ENCODE measurements at places on chromosomes 11 and 22.

- no peak for DNase-seq
Observed at GRCh38 chr11:68942095-68942620, 38.5 kb downstream of the IGHMBP2 start.

DNA sequence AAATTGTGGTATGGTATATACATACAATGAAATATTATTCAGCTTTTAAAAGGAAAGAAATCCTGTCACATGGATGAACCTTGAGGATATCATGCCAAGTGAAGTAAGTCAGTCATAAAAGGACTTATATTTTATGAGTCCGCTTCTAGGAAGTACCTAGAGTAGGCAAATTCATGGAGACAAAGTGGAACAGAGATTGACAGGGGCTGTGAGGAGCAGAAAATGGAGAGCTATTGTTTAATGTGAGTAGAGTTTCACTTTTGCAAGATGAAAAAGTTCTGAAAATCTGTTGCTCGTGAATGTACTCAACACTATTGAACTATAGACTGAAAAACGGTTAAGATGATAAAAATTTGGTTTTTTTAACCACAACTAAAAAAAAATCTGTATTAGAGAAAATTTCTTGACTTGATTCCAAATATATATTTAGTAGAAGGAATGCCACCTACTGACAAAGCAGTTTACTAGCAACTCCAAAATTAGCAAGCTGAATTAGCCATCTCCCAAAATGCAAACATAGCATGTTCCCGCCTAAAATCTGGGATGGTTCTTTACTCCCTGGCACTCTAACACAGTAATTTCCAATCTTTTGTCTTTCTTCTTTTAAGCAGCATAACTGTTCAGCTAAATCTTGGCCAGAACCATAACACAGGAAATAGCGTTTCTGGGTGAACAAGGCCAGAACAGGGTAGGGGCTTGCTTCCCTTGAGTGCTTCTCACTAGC, 1.5 kb downstream of the UFD1 start:
- DNase-seq = no peak

DNA sequence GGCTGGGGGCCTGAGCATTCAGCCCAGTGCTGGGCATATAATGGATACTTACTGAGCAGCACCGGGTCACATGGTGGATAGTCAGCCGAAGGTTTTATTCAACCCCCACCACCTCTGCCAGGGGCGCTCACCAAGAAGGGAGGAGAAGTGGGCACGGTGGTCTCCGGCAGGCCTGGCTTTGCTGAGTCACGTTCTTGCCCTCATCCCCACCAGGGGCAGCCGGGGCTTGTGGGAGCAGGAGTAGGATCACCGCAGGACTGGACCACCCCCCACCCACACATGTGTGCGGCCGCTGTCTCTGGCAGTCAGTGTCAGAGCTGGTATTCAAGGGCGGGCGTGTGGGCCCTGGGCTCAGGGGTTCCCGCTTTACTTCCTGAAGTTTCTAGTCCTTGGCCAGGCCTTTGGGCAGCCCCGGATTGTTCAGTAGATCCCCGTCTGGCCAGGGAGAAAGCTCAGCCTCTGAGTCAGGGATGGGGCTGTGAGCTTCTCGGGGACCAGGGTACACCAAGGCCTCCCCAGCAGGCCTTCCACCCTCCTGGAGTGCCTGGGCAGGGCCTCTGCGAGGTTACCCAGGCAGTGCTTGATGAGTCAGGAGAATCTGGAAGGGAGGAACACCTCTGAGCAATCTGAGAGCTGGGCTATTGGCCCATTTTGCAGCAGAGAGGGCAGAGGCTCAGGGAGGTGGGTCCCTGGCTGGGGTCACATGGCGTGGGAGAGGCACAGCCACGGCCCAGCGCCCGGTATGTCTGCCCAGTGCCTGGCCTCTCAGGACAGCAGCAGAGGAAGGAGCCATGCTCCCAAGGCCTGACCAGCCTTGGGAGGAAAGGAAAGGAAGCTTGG, 60.6 kb downstream of the RTL6 start:
- no peak for DNase-seq

- no peak for DNase-seq
Observed at GRCh38 chr11:45048870-45049691, 97.4 kb upstream of the PRDM11 start.

DNA sequence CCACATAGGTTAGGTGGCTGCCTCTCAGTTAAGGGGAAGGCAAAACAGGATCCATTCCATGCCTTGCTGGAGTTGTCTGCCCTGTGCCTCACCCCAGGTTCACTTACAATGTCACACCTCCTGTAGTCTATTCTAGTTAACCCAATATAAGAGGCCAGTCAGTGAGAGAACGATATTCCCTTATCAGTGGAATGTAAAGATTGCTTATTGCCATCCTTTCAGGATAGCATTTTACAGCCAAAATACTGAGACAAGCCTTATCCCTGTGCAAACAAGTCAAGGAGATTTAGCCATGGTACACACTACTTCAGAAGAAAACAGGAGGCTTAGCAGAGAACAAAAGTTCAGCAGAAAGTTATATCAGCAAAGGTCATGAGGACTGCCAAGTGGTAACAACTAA, 5.5 kb downstream of the CYP2R1 start:
- no peak for DNase-seq

GRCh38 chr11:43403357-43404231, 44.9 kb downstream of the TTC17 start:
- DNase-seq = no peak

GRCh38 chr11:17186932-17187692, 20.7 kb downstream of the PIK3C2A start:
- no peak for DNase-seq

DNA sequence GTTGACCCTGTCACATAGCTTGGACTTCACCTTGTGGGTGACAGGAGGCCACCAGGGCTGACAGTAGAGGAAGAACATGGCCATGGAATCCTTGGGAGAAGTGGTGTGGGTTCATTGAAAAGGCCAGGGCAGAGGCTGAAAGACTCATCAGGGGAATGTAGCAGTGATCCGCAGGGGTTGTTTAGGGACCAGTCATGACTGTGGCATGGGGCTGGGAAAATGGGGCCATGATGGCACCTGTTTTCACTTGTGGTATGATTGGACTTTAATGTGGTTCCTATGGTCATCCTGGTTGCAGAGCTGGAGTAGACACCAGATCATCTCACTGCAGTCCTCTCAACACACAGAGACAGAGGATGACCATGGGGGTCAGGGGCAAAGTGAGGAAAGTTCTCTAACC, 66.7 kb upstream of the MYEOV start:
- DNase-seq = no peak

DNA sequence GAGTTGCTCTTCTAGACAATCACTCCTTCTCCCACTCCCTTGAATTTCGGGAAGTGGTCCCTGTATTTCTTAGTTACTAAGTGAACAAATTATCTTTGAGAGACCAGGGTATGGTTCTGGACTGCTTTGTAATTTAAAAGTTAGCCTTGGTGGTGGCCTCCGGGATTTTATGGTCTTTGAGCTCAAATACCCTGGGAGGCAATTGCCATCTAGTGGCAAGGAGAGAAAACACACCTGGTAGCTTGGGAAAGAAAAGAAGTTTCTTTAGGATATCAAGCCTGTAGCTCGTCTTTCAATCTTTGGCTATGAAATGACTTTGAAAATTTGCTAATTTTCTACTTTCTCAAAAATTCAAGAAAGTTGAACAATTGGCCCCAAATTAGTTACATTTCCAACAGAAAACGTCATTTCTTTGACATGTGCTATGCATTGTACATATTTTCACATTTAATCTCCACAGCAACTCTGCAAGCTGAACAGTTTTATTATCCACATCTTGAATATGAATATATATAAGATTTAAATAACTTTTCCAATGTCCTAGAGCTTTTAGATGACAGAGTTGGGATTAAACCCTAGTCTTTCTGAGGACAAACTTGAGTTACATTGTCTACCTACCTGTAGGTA, 39.1 kb downstream of the MMP27 start:
- DNase-seq = no peak

GRCh38 chr11:117820516-117820915, 4.0 kb downstream of the FXYD2 start:
- DNase-seq = no peak

GRCh38 chr11:90274362-90274761, 51.5 kb upstream of the CHORDC1 start:
- DNase-seq = no peak

GRCh38 chr22:27107824-27108223, 450.4 kb downstream of the MIAT start:
- DNase-seq = no peak

GRCh38 chr22:38412435-38413084, 42.4 kb downstream of the KCNJ4 start:
- peak; percentile 55 for DNase-seq

DNA sequence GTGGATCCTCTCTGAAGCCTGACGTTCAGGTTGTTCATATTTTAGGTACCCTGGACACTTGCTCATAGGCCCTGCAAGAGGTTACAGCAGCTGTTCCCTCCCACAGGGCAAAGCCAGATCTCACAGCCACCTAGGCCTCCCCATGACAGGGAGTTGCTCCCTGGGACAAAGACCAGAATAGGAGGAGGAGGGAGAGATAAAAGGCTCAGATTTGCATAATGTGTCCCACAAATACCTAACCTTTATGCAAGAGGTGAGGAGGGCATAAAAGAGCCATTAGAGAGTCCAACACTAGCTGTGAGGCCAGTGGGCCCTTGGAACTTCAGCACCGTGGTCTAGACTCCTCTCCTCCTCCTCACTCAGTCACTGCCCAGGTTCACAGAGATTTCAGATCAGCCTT, 33.8 kb downstream of the ZNF280B start:
- DNase-seq = no peak

DNA sequence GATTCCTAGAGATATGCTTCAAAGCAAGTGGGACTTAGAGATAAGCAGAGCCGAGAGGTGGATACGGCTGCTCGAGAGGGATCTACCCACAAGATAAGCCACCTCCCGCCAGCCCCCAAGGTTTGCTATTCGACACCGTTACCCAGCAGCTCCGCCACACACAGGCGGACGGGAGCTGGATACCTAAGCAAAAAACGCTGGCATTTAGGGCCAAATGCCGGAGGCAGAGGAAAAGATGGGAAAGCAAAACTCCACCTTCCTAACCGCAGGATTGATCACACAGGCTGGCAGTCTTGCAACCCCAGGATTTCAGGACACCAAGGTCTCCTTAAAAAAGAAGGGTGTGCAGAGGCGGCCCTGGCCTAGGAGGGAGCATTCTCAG, 709 bp downstream of the FTH1 start:
- DNase-seq = peak; percentile 37

Measured in stimulated activated CD4-positive, alpha-beta T cell treated with anti-CD3 and anti-CD28 coated beads, Interleukin-2, amount 100 ng/mL, for 24 hours (primary cell).